ENCODE measurements at places on chromosomes 3 and 15.

DNA sequence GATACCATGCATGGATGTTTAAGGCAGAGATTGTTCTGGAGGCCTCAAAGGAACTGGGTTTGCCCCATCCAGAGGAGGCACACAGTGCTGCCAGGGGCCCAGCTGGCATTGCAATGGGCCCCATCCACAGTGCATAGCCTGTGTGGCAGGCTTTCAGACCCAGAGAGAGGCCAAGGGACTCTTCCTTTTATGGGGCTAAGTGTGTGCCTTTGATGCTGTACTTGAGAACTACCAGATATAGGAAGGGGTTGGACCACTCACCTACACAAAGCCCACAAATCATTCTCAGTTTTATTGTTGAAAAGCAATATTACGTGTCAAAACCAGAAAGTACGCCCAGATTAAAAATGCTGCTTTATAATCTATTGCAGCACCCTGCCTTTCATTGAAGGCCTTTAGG lies 134.9 kb downstream of the EPHB1 start:
- peak; percentile 53 for DNase-seq

DNA sequence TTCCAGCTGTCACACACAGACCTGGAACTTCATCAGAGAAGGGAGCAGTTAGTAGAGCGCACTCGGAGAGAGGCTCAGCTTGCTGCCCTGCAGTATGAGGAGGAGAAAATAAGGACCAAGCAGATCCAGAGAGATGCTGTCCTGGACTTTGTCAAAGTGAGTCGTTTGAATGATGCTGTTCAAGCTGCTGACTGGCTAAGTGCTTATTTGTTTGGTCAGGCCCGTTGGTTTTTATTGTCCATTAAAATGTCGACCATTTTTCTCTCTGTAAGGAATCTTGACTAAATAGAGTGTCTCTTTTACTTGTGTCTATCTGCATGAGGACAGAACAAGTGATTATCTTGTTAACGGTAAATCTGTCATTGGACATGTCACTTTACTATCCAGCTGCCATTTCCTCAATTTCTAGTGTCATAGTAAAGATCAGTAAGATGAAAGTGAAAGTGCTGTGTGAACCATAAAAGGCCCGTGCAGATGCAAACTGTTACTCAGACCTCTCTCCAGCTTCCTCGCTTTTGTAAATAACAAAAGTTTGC lies 56.9 kb downstream of the LRCH3 start:
- DNase-seq = peak; percentile 64

DNA sequence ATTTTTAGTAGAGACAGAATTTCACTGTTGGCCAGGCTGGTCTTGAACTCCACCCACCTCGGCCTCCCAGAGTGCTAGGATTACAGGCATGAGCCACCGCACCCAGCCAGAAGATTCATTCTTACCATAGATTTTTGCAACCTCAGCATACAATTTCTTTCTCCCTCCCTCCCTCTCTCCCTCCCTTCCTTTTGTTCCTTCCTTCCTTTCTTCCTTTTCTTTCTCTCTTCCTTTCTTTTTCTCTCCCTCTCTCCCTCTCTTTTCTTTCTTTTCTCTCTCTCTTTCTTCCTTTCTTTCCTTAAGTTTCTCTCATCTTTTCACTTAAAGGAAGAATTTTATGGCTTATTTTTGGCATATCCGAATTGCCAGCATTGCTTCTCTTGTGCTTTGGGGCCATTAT lies 58.0 kb downstream of the PRKAR2A start:
- DNase-seq = no peak

DNA sequence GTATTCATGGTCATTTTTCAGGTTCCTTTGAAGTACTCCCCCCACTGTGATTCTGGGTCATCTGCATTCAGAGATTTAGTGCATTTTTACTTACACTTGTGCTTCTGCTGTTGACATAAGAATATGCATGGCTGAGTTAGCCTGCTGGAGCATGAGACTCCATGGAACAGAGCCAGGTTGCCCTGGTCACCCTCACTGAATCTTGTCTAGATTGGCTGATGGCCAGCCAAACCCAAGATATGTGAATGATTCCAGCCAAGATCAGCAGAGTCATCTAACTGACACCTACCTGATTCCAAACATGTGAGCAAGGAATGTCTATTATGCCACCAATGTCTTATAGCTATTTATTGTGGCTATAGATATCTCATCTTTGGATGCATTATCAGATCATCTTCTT lies 25.1 kb downstream of the DTWD1 start:
- no peak for DNase-seq

- DNase-seq = no peak
Observed at GRCh38 chr15:41923401-41923997, 29.6 kb upstream of the SPTBN5 start.

All from activated CD4-positive, alpha-beta T cell treated with anti-CD3 and anti-CD28 coated beads, Interleukin-2, amount 50 U/mL, for 16 hours (primary cell).